ENCODE measurements at places on chromosomes 13 and 19. TPM values are rescaled to one million over a fixed set of nuclear protein-coding genes. Genes with fewer than 3 reads are reported as not detected.

DNA sequence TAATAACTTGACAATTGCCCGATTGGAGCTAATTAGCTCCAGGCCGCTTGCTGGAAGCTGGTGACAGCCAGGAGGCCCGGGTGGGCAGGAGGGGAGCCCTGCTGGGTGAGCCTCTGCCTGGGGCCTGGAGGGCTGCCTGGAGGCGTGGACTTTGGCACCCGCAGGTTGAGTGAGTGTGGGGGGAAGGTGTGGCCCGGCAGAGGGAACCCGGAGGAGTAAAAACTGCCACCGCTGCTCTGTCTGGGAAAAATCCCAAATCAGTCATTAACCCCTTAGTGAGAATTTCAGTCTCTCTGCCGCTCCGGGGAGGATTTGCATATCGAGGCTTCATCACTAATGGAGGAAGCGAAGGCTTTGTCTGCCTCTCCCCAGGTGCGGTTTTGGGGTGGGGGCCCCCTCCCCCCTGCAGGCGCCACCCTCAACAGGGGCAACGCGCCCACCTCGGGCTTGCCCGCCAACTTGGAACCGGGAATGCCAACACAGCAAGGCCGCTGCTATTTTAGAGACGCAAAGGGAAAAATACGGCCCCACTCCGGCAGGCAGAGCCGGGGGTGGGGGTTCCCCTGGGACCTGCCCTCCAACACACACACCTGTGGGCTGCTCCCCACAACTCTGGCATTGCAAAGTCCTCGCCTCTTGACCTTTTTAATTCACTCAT lies 6.2 kb downstream of the EFNA2 start:
- DNase-seq = peak; percentile 65

The COL4A1 gene
- polyA plus RNA-seq = 140 TPM

The CEACAM21 gene
- not detected for polyA plus RNA-seq

The BRCA2 gene
- 2.9 TPM for polyA plus RNA-seq

DNA sequence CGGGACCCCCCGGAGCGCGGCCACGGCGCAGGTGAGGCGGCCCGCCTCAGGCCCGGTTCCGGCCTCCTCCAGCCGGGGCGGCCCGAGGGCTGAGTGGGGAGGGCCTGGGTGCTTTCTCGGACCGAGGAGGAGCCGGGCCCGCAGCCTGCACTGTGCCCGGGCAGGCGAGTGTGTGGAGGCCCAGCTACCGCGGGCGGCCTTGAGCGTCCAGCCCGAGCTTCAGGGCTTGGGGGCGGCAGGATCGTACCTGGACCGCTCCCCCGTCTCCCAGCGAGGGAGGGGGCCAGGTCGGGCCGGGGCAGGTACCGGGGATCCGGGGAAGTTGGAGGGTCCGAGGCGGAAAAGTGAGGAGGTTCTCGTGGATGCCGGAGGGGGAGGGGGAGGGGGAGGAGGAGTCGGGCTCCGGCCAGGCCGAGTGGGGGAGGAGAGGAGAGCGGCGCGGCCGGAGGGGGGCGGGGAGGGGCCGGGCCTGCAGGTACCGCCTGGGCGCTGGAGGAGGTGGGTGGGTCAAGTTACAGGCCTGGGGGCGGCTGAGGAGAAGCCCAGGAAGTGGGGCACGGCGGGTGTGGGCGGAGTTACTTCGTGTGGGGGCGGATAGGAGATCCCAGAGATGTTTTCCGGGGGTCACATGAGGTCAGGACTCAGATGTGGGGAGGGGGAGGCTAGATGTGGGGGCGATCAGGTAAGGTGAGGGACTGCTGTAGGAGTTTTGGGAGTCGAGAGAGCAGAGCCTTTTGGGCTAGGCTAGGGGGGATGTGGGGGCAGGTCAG lies 545 bp downstream of the NACC1 start:
- DNase-seq = peak; percentile 85

DNA sequence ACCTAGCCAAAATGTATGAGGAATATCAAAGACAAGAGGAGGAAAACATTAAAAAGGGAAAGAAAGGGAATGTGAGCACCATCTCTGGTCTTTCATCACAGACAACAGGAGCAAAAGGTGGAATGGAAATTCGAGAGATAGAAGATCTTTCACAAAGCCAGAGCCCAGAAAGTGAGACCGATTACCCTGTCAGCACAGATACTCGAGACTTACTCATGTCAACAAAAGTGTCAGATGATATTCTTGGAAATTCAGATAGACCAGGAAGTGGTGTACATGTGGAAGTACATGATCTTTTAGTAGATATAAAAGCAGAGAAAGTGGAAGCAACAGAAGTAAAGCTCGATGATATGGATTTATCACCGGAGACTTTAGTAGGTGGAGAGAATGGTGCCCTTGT lies 217.0 kb downstream of the NBEA start:
- no peak for DNase-seq

The ZNF837 gene
- 9.7 TPM for polyA plus RNA-seq

DNA sequence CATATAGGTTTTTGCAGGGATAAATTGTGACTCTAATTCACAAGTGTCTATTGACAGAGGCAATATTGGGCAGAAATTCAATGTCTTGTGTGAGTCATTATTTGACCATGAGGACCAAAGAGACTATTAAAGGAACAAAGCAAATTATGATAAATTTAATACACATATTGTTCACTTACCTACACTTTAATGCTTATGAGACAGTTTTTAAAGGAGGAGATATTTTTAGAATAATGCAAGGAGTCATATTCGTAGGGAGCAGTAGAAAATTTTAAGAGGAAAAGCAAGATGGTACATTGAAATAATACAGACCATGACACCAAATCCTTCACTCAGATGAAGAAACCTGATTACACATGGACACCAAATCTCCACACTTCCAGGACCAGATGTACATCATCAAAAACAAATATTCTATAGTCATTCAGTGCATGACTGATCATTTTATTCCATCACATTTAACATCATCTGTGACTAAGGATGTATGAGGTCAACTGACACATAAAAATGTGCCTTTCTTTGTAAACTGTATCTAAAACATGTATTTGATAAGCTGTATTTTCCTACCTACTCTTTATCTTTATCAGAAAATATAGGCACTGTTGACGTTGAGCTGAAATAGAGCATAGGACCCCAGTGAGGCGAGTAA lies 4.2 kb upstream of the OR7A17 start:
- no peak for DNase-seq

The PRRG2 gene
- polyA plus RNA-seq = 4.0 TPM

GRCh38 chr19:46631481-46631880 lies 4.5 kb downstream of the GNG8 start:
- DNase-seq = no peak

GRCh38 chr19:46635920-46636761 lies at the start of gene GNG8:
Gene GNG8, minus strand, starts transcription at chr19:46636202. Its CDS starts 1,520 bp downstream, at chr19:46634682.
- no peak for DNase-seq

- DNase-seq = peak; percentile 72
These were observed 20.6 kb downstream of the FFAR2 start for GRCh38 chr19:35468637-35469036.

- no peak for DNase-seq
These were observed 13.2 kb downstream of the FUZ start for GRCh38 chr19:49799798-49800376.

DNA sequence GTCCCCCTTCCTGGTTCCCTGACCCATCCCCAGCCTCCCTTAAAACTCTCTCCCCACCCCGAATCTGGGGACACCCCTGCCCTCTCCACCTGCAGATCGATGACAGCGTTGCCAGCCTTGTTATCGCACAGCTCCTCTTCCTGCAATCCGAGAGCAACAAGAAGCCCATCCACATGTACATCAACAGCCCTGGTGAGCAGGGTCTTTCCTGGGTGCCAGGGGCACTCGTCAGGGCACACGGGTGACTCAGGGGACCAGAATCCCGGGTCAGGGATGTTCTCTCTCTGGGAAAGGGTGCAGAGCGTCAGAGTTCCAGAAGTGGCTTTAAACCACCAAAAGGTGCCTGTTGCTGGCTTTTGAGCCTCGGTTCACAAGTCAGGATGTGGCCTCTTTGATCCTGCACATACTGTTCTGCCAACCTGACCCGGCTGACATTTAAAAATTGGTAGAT lies 1.0 kb downstream of the CLPP start:
- no peak for DNase-seq

The C19orf81 gene
- polyA plus RNA-seq = 14.7 TPM

DNA sequence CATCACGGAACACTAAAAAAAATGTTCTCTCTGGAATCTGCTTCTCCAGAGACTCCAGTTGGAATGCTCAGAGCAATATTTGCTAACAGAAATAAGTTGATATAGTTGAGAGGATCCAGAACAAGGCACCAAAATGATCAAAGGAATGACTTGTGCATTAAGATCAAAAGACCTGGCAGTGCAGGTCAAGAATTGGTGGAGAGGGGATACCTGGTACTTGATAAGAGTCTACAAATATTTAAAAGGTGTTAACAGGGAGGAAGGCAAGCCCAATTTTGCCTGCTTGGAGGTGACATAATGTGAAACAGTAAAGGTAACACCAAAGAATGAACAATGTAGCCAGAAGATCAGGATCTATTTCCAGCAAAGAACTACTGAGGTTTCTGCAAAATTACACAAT lies 20.0 kb upstream of the TNFRSF19 start:
- no peak for DNase-seq

GRCh38 chr19:18110609-18111232 lies 13.1 kb downstream of the MAST3 start:
- DNase-seq = no peak

The CEACAM7 gene
- polyA plus RNA-seq = not detected

- DNase-seq = peak; percentile 53
These were observed 13.6 kb downstream of the ACP4 start for GRCh38 chr19:50803633-50804419.

The CDADC1 gene
- 7.7 TPM for polyA plus RNA-seq

GRCh38 chr13:101231751-101232428 lies 184.4 kb downstream of the NALCN start:
- DNase-seq = no peak

GRCh38 chr13:93635616-93636032 lies 409.0 kb downstream of the GPC6 start:
- no peak for DNase-seq

- no peak for DNase-seq
These were observed 33.2 kb downstream of the KCTD12 start for GRCh38 chr13:76852986-76853385.

- DNase-seq = no peak
These were observed 3.3 kb upstream of the ADGRE5 start for GRCh38 chr19:14377883-14378328.

The CYP2A7 gene
- not detected for polyA plus RNA-seq

DNA sequence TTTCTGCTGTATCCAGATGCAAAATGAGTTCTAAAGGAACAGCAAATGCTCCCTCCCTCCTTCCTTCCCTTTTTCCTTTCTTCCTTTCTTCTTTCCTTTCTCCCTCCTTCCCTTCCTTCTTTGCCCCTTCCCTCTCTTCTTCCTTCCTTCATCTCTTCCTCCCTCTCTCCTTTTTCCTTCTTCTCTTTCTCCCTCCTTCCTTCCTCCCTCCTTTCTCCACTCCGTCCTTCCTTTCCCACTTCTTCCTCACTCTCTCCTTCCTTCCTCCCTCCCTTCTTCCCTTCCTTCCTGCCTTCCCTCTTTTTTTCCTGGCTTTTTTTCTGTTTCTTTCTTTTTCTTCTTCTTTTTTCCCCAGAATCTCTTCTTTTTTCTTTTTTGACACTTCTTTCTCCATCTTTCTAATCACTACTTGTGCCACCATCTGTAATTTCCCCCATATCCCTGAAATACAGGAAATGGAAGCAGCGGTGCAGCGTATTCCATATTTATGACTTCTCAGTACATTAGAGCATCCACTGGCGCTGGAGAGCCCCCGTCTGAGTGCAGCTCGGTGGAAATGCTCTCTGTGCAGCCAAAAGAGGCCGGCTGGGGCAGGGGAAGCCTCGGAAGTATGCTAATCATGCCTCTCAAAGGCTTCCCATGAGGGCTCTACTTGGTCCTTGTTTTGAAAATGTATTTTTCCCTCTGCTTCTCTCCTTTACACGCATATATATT lies 275.6 kb downstream of the TSHZ3 start:
- DNase-seq = no peak

The RASGRP4 gene
- polyA plus RNA-seq = not detected

GRCh38 chr13:92256211-92256610 lies 857.8 kb downstream of the GPC5 start:
- no peak for DNase-seq

GRCh38 chr19:2212861-2213711 lies 23.0 kb downstream of the PLEKHJ1 start:
- DNase-seq = peak; percentile 77

- DNase-seq = peak; percentile 35
These were observed 107.1 kb downstream of the UBL3 start for GRCh38 chr13:29743201-29743786.

The FCAR gene
- 0.41 TPM for polyA plus RNA-seq

The MAMSTR gene
- 7.5 TPM for polyA plus RNA-seq

DNA sequence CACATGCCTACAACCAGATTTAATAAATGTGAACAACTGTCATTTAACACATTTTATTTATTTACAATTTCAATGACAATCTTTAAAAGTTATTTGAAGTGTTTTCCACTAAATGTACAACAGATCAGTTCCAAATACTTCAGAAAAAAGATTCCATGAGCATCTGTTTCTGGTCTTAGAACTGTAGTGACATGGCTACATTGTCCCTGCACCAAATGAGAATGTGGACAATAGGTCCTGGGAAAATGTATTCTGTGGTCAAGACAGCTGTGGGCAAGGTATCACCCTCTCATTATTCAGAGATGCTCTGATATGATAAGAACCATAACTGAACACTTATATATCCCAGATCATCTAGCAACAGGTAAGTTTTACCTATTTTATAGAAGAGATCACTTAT lies 43.7 kb downstream of the ELF1 start:
- no peak for DNase-seq

- DNase-seq = no peak
These were observed 271.7 kb upstream of the EDNRB start for GRCh38 chr13:78190296-78190695.

- peak; percentile 82 for DNase-seq
These were observed 28.1 kb upstream of the WDR18 start for GRCh38 chr19:955803-956765.

The SIGLEC8 gene
- polyA plus RNA-seq = not detected

DNA sequence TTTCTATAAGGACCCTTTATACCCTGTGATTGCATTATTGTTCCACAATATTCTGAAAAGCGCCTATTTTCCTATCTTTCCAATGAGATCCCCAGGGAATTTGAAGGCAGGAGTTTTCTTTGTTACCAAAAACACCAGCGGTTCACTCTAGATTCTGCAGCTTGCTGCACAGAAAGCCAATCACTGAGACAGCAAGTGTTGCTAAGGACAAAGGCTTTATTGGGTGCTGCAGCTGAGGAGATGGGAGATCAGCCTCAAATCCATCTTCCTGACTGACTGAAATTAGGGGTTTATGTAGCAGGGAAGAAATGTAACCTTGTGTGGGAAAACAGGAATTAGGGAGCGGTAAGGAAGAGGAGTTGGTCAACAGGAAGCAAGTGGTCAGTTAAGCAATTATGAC lies 42.6 kb upstream of the MYO16 start:
- no peak for DNase-seq

DNA sequence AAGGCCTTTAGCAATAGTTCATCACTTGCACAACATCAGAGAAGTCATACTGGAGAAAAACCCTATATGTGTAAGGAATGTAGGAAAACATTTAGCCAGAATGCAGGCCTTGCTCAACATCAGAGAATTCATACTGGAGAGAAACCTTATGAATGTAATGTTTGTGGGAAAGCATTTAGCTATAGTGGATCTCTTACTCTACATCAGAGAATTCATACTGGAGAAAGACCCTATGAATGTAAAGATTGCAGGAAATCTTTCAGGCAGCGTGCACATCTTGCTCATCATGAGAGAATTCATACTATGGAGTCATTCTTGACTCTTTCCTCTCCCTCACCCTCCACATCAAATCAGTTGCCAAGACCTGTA lies 19.8 kb downstream of the ZNF583 start:
- no peak for DNase-seq

GRCh38 chr13:64819081-64819480 lies 2411.1 kb downstream of the PCDH9 start:
- DNase-seq = no peak

Measured in hepatocyte (in vitro differentiated cells).